ENCODE measurements at places on chromosomes 6 and 20.

GRCh38 chr6:1313384-1313766 is 1.5 kb downstream of the FOXQ1 start:
- no peak for DNase-seq

DNA sequence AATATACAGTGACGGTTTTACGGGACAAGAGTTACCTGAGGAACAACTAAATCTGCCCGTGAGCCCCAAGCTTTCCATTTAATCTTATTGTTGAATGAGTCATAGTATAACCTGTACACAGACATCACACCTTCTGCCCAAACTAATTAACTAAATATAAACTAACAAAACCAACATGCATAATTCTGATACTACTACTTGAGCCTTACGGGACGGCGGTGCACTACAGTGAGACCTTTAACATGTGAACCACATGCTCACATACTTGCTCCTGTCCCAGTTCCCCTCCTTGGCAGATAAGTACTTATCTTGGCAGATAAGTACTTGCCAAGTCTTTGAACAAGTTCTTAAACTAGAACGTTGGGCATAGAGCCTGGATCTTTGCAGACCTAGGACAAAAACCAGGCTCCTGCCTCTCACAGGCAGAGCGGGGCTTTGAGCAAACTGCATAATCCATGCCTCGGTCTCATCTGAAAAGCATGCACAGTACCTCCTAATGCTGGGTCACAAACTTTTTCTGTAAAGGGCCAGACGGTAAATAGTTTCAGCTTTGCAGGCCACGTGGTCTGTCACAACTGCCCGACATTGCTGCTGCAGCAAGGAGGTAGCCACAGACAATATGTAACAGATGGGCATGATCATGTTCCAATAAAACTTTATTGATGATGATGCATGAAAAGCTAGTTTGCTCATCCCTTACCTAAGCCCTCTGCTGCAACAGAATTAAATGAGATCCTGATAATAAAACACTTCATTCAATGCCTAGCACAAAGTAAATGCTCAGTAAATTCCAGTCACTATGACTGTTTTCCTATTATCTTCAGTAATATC is 23.0 kb downstream of the ZNF217 start:
- no peak for DNase-seq

- no peak for DNase-seq
Observed at GRCh38 chr6:129105793-129106192, 222.9 kb downstream of the LAMA2 start.

- no peak for DNase-seq
Observed at GRCh38 chr20:13061381-13061780, 52.6 kb downstream of the SPTLC3 start.

- no peak for DNase-seq
Observed at GRCh38 chr6:12163149-12163548, 127.0 kb upstream of the EDN1 start.

GRCh38 chr6:14984519-14984853 is 261.4 kb upstream of the JARID2 start:
- DNase-seq: no peak

- DNase-seq: no peak
Observed at GRCh38 chr6:75081921-75082320, 123.9 kb downstream of the COL12A1 start.

DNA sequence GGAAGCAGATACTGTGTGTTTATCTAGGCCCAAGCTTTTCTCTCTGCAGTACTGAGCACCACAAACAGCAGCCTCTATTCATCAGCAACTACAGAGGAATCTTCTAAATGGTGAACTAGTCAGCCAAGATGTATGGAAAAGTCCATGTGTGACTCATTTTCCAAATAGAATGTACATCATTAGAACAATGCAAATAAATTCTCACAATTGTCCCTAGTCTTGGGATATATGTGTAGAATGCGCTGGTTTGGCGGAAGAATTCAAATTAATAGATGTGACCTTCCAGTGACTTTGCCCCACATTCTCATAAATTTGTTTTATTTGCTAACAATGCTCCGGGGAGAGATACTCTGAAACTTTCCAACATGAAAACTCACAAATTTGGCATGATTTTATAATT is 436.2 kb downstream of the CBLN4 start:
- no peak for DNase-seq

- no peak for DNase-seq
Observed at GRCh38 chr6:155623450-155624178, 168.0 kb upstream of the NOX3 start.

GRCh38 chr6:47709160-47709559 is 10.8 kb downstream of the ADGRF4 start:
- DNase-seq: no peak

GRCh38 chr6:8110117-8110721 is 7.9 kb upstream of the EEF1E1 start:
- DNase-seq: no peak

GRCh38 chr6:20623761-20624160 is 89.5 kb downstream of the CDKAL1 start:
- DNase-seq: no peak

GRCh38 chr20:63737945-63738686 is 1.5 kb upstream of the SLC2A4RG start:
- DNase-seq: no peak

DNA sequence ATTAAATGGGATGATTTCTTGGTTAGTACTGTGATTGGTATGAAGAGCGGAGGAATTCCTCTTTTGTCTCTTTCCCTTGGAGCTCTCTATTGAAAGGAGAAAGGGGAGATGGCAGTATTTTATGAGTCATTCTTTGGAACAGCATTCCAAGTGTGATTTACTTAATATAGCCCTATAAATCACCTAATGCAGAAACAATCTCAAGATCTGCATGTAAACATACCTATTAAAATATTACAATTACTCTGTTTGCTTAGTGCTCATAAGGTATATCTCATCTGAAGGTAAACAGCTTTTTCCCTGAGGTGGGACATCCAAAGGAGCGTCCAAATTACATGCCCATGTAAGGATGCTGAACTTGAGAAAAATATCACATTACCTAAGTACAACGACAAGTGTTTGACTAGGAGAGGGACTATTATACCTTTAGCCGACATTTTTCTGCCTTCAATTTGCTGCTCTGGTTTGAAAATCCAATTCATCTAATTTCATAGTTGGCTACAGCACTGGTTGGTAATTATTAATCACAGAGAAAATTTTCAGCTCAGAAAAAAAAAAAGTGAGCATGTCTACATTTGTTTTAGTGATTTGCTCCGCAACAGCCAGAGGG is 229.0 kb downstream of the FOXC1 start:
- DNase-seq: no peak

DNA sequence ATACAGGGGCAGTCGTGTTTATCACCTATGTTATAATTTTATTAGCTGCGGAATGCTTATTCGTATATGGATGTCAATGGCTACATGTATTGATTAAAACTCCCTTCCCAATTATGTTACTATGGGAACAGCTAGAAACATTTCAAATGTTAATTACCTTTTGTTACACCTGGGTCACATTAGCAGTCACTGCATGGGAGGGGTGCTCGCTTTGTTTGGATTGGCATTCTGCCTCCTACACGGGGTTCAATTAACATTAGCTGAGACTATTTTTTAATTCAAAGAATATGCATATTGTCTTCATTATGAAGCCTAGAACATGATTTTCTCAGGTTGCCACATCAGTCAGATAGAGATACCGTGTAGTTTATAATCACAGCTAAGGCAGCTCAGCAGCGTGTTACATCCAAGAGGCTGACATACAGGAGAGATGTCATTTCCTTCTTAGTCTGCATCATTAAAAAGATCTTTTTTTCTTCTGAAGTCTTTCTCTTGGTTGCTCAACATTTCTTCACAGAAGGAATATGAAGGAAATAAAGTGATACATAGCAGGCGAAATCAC is 76.2 kb upstream of the RPS6KA2 start:
- no peak for DNase-seq

DNA sequence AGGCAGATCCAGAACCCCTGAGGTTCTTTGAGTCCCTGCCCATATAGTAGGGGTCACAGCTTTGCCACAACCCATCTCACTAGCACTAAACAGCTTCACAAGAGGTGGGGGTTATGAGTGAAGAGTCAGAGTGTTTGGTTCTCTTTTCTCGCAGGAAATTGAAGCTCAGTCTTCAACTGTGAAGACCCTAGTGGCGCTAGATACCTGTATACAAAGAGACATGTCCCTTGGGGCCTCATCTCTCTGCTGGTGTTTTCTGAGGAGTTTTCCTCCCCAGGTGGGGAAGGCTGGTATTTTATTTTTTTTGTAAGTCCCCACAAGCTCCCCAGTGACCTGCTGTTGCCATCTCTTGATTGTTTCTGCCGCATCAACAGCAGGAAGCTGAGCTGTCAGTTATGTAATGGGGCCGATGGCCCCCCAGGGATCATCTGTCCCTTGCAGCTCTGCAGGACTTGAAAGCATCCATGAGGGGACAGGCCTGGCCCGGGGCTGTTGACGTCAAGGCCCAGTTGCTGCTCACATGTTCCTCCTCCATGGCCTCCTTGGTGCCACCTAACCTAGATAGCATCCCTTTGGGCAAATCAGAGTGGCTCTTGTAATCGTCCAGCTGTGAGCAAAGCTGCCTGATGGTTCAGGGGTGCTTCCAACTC is 23.1 kb downstream of the STK35 start:
- no peak for DNase-seq

DNA sequence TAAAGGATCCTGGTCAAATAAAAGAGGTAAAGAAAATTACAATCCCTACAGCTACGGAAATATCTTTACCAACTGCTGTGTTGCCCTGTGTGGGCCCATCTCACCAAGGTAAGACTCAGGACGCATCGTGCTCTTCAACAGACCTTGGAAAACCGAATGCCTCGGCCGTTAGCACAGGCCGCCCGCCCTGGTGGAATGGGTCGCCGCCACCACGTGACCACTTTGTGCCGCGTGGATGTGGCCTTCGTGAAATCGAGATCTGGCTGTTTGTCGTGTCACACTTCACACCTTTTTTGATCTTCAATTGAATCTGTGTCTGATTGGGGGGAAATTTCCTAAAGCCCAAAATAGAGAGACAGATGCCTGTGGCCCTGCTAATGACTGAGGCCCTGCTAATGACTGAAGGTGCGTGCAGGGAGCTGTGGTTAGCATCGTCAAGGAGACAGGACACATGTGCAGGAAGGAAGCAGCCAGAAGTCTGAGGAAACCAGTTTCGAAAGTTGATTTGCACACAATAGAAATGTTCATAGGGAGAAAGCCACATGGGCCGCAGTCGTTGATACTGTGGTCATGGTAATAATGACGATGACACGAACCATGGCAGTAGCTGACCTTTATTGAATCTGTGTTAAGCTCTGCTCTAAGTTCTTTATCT is 175.7 kb upstream of the SNX9 start:
- no peak for DNase-seq

DNA sequence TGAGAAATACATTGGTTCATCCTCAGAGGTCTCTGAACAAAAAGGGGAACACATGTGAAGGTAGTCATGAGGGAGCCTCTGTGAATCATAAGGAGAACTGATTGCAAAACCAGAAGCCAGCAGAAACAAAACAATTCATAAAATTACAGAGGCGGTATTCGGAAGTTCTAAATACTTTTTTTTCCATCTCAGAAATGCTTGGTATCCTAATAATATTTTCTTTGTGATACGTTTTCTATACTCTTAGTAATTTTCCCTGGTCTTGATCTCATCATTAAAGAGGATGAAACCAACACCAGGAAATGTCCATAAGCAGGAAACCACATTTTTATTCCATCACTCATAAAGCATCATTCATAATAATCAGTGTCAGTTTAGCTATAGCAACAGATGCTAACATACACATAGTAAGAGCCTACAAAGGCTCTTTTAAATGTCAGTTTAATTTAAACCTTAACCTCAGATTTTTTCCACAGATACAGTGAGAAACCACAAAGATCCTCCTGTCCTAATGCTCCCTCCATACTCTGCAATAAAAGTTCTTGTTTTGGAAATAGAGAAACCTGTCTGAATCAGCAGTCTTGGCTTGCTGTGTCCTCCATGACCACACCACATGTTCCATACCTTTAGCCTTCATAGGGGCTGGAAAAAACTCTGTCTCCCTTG is 29.2 kb downstream of the SGK1 start:
- no peak for DNase-seq

- DNase-seq: no peak
Observed at GRCh38 chr20:22080985-22081384, 375.5 kb downstream of the PAX1 start.

- DNase-seq: no peak
Observed at GRCh38 chr6:111098597-111098996, 11.3 kb downstream of the SLC16A10 start.

- no peak for DNase-seq
Observed at GRCh38 chr6:111926731-111927302, 53.6 kb upstream of the FYN start.

GRCh38 chr6:70246118-70246517 is 56.8 kb downstream of the COL9A1 start:
- no peak for DNase-seq

DNA sequence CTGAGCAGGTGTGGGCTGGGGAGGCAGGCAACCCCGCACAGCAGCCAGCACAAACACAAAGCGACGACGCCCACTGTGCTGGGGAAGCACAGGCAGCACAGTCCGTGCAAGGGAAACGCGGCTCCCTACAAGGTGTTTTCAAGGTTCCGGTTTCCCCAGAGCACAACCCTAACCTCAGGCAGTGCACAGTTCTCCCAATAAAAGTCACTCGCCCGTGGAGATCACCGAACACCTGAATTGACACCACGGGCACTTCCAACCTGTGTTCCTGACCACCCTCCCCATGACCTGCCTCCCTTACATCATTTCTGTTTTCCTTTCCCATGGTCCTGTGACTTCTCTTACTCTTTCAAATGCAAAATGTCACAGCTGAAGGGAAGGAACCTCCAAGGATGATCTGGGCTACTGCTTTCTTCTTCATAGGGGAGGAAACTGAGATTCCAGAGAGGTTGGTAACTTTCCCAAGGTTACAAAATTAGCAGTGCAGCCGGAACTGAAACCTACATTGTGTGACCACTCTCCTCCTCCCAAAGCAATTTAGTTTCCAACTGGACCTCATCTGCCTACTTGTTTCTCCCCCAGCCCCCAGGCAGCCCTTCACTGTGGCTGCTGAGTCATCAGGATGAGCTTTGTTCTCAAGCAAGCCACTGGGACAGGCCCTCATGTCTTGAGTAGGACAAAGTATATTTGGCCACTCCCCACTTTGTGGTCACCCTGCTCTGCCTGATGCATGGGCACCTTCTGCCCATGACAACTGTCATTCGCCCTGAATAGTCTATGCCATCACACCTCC is 125.3 kb downstream of the ATXN1 start:
- DNase-seq: no peak

DNA sequence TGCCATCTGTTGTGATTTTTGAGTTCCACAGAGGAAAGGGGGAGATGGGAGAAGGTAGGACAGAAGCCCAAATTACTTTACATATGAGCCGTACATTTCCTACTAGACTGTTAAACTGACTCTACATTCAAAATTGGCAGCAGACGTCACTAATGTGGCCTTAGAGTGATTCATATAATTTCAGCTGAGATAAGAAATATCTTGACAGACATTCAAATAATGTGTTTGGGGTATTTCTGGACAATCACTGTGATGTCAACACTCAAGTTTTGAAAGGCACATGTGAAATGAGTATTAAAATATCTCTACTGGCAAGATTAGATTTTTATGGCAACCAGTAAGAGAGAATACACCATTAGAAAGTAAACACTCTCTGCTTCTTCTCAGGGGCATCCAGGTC is 104.0 kb downstream of the MTFR2 start:
- DNase-seq: no peak

Data from D721Med (cell line).